ENCODE measurements at places on chromosomes 7 and 10.

- DNase-seq: no peak
Observed at GRCh38 chr10:110434489-110435096, 63.1 kb upstream of the DUSP5 start.

DNA sequence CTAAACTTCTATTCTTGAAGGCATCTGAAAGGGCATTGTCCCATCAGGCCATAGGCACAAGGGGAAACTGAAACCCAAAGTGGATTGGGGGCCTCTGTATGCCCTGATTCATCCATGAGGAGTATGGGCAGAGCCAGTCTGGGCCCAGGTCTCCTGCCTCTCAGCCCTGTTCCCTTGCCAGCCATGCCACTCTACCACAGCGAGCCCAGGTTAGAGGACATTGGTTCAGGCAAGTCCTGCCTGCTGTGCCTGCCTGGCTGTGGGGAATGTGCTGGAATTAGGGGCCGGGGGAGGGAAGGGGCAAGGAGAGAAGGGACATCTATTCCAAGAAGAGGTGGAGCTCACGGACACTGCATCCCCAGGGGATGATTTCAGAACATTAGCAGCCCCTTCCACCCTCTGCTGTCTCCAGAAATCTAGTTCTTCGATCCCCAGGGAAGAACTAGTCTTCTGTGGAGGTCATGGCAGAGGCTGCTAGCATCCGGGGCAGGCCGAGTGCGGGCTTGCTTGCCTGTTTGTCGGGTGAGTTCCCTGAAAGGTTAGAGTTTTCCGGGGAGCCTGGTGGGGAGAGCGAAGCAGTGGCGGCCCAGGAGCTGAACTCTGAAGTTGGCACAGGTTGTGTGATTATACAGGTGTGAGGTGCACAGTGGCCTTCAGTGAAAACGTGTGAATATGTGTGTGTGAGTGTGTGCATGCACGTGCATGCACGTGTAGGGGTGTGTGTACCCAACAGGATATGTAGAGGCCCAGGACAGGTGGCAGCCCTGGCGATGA lies 37.8 kb downstream of the TBATA start:
- no peak for DNase-seq

DNA sequence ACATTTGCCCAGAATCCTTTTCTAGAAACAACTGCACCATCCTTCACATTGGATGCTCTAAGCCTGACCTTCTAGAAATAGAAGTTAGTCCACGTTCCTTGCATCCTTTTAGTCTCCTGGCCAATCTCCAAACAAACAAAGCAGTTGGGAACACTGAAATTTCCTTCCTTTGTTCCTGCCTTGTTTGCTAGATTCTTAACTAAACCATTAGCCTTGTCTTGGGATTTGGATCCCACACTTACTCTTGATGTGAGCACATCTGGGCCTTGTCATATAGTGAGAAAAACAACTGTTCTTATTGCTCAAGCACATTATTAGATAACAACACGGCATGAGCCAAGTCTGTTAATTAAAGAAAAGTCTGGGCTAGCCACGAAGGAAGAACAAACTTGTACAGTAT lies 319.3 kb upstream of the GHITM start:
- DNase-seq: no peak

- no peak for DNase-seq
Observed at GRCh38 chr7:113608782-113609181, 310.0 kb downstream of the PPP1R3A start.

DNA sequence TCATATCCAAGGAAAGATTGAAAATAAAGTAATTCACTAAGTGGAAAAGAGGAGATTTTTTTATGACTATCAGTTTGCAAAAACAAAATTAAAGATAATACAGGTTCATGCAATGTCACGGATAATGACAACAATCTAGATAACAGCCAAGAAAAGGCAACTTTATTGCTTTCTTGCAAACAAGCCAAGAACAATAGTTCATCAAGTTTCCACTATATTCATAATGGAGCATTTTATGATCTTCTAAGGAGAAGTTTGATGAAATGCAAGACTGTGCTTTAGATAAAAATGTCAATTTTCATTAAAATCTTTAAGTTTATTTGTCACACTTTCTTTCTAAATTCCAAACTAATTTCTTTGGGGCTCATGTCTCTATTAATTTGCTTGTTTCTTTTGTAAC lies 53.9 kb upstream of the NRP1 start:
- no peak for DNase-seq
